ENCODE measurements at places on chromosomes 16 and 17. TPM values are rescaled to one million over a fixed set of nuclear protein-coding genes. Genes with fewer than 3 reads are reported as not detected.
A peak's percentile ranks its signal among the peaks of the same experiment; 100 is the strongest.

The SPATA32 gene
- total RNA-seq, result not detected

The KRT15 gene
- not detected for total RNA-seq

The ENPP7 gene
- not detected for total RNA-seq

The KRTAP16-1 gene
- not detected for total RNA-seq

The FOXN1 gene
- not detected for total RNA-seq

The SDR42E2 gene
- not detected for total RNA-seq

The KRT31 gene
- 1.2 TPM for total RNA-seq

The KRT39 gene
- total RNA-seq, result not detected

The RAMP2 gene
- 15.9 TPM for total RNA-seq

The TMEM220 gene
- total RNA-seq, result 1.2 TPM

The MMP28 gene
- total RNA-seq, result 9.4 TPM

The DYNC1LI2 gene
- total RNA-seq, result 183 TPM

The CLEC10A gene
- total RNA-seq, result not detected

The MARVELD3 gene
- total RNA-seq, result not detected

The TMEM132E gene
- 1.6 TPM for total RNA-seq

The ZFPM1 gene
- 1.2 TPM for total RNA-seq

The GRIN2A gene
- total RNA-seq, result 6.9 TPM

- no peak for DNase-seq
These were observed 224.9 kb downstream of the SEC14L1 start for GRCh38 chr17:77365584-77366186.

GRCh38 chr17:34663714-34664113, 84.3 kb downstream of the TMEM132E start:
- DNase-seq, result no peak

DNA sequence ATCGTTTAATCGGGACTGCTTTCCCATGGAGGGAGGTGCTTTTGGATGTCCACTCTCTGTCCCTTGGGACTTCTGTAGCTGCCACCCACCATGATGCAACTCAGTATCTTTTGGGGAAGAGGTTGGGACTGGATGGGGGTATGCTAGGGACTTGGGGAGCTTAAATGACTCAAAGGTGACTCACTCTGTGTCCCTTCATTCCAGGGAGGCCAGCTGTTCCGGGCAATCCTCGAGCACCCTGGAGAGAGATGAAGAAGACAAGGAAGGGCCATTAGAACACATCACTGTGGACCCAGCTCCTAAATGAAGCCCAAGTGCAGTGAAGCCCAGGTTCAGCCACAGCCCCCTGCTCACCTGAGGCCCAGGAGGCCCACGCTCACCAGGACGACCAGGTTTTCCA, 4.6 kb downstream of the COL1A1 start:
- DNase-seq, result no peak

GRCh38 chr17:66900126-66901010, 64.1 kb upstream of the CACNG4 start:
- peak; percentile 23 for DNase-seq

DNA sequence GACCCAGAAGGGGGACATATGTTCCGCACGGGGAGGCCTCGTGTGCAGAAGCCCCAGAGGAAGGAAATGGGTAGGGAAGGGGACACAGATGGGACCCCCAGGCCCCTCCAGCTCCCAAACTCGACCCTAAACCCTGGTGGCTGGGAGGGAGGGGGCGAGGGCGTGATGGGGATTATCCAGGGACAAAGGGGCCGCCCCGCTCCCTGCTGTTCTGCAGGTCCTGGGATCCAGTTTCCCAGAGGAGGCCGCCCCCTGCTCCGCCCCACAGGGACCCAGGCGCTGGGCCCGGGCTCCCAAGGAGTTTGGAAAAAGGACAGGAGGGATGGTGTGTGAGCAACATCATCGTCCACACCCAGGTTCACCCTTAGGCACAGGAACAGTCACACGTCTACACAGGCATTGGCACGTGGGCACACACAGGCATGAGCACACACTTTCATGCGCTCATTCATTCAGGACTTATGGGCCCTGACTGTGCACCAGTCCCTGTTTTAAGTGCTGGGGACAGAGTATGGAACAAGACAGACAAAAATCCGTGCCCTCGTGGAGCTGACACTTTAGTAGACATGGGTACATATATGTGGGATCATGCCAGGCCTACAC, 12.8 kb upstream of the FBXL19 start:
- DNase-seq, result no peak

DNA sequence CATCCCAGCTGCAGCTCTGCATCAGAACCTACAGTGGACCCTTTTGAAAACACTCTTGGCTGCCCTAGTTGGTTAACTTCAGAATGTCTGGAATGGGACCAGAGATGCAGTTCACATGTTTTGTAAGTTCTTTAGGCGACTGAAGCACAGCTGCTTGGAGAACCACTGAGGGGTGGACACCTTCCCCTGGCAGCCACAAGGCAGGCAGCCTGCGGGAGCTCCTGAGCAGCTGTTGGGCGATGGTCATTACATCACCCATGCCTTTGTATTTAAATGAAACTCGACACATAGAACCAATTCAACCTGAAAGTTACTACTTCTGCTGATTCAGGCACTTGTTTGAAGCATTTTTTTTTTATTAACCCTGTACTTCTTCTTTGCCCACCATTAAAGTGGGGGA, 151.5 kb downstream of the LGALS9B start:
- DNase-seq, result no peak

GRCh38 chr16:59249011-59249410, 514.9 kb upstream of the GOT2 start:
- DNase-seq, result no peak

GRCh38 chr17:8947201-8947600, 18.3 kb downstream of the PIK3R5 start:
- no peak for DNase-seq

GRCh38 chr17:1041746-1042145, 44.8 kb downstream of the TIMM22 start:
- no peak for DNase-seq

DNA sequence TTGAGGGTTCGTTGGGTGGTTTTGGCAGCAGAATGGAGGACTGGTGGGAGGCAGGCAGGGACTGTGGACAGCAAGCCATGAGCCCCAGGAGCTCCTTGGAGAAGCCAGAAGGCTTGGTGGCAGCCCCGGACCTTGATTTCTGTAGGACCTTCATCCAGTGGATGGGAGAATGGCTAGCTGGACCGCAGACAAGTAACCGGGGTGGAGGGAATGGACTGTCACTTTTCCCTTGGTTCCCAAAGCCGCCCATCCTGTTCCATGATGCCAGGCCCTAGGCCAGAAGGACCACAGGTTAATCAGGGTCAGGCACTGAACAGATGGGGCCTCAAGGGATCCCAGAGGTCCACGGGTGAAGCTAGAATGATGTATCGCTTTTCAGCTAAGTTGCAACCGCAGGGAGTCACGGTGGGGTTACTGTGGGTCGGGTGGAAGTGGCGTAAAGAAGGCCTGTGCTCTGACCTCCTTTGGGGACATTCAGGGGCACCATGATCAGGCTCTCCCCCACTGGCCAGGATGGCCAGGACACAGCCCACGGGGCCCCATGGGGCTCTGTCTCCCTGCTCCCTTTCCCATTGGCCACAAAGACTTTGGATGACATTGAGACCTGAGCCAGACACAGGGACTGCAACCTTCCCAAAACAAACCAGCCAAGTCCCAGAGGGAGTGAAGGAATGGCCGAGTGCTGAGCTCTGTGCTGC, 66.9 kb upstream of the MRTFB start:
- DNase-seq, result no peak

- DNase-seq, result no peak
These were observed 28.1 kb upstream of the CACNA1H start for GRCh38 chr16:1124795-1125194.

- DNase-seq, result no peak
These were observed 299.5 kb upstream of the PMFBP1 start for GRCh38 chr16:72471317-72471924.

DNA sequence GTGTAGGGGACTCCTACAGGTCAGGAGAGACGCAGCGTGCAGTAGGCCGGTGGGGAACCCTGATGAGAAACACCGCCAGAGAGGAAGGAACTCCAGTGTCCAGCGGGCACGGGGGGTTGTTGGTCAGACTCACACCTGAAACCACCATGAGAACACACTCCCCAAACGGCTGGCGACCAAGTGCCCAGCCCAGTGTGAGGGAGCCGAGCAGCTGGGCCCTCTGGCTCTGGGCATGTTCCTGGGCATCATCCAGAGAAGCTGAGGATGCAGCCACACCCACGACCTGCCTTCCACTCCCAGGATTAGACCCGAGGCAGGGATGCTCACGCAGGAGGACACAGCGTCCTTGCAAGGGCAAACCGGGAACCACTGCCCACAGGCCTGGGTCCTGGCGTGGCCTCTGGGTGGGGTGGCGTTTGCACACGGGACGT, 108.3 kb upstream of the ZNF750 start:
- no peak for DNase-seq

- no peak for DNase-seq
These were observed 2.6 kb downstream of the SPDYE4 start for GRCh38 chr17:8755590-8756255.

- DNase-seq, result no peak
These were observed 5.5 kb upstream of the SREBF1 start for GRCh38 chr17:17842111-17842876.

GRCh38 chr17:30557916-30558685, 80.9 kb downstream of the GOSR1 start:
- DNase-seq, result no peak

- DNase-seq, result no peak
These were observed 25.8 kb upstream of the GINS3 start for GRCh38 chr16:58366247-58367031.

DNA sequence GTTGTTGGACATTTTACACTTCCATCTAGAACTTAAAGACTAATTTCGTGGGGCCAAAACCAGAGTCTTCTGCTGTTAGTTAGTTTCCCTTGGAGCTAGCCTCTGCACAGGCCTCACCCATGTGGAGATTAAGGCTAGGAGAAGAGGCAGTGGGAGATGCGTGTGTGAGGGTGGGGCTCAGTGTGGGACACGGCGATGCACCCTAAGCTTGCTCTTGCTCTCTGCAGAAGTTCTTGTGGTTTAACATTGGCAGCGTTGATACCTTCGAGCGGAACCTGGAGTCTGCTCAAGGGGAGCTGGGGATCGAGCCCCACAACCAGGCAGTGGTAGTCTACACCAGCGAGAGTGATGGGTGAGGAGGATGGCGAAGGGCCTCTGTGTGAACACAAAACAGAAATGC, 34.0 kb downstream of the DBNDD1 start:
- no peak for DNase-seq

GRCh38 chr16:85838381-85838780, 38.9 kb downstream of the COX4I1 start:
- no peak for DNase-seq

DNA sequence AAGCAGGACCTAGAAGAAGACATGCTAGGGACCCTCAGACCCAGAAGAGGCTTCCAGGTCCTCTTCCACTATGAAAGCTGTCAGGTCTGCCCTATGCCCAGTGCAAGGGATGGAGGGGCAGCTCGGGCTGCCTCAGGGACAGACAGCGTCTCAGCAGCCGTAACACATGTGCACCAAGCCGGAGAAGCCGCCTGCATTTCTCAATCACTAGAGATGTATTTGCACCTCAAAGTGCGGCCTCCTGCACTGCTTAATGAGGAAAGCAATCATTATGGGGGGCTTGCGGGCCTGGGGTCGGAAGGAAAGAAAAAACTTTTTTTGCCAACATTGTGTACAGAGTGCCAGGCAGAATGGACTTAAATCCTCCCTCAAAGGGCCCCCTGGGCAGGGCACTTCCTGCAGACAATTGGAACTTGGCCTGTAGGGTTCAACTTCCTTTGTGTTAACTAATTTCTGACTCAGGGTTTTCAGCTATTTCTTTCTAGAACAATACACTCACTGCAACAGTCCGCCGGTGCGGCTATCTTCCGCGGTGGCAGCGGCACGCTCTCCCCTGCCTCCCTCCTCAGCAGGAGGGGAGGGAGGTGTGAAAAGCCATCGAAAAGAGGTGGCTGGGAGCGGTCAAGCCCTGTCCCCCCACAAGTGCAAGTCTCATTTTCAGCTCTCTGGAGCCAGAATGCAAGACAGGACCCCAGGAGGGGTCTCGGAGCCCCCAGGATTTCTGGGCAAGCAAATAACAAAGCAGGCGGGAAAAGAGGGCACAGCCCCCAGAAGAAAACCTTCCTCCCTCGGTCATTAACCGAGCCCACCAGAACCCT, 101.2 kb downstream of the ZNF423 start:
- peak; percentile 44 for DNase-seq

GRCh38 chr16:81608523-81609209, 164.1 kb downstream of the CMIP start:
- DNase-seq, result no peak

DNA sequence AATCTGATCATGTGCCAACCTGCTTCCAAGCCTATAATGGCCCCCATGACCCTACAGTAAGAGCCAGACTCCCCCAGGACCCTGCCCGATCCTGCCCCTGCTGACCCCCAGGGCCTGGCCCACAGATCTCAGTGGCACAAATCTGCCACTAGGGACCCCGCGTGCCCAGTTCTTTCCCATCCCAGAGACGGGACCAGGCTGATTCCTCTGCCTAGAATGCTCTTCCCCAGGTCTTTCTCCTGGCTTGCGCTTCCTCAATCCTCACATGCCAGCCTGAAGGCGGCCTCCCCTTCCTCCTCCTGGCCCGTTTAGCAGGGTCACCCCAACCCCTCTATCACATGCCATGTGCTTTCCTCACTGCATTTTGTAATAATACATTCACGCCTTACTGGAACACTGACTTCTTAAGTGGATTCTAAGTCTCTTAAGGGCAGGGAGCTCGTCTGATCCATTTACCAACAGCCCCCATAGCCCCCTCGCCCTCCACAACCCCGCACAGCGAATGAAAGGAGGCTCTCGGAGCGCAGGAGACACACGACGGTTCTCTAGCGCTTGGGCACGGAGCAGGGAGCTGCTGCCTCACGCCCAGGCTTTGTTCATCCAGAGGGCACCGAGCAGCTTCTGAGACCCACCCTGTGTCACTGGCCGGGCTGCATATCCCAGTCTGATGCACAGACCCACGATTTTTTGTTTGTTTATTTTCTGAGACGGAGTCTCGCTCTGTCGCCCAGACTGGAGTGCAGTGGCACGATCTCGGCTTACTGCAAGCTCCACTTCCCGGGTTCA, 1.2 kb downstream of the TRIM65 start:
- no peak for DNase-seq

DNA sequence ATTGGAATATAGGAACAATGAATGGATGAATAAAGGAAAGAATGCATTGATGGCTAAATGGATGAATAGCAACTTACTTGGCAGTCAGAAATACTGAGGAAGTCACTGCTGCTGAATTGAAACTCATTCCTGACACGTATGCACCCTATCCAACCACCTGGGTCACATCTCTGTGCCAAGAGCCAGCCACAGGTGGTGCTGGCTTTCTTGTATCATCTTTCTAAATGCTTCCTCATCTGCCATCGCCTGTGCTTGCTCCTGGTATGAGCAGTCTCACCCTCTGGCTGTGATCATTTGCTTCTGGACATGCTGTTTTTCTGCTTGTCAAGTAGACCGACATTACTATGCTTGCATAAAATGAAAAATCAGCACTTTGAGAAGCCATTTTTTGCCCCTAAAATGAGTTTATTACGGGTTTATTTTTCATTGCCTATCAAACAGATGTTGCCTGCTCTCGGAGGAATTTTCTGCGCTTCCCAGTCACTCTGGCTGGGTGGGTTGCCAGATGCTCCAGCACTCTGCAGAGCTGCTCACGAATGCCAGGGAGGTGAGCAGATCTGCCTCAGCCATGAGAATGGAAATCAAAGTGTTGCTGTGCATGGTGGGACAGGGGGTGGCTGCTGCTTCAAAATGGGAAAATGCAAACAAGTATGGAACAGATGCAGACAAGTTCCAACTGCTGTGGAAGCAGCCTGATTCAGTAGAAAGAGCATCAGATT, 1349.6 kb upstream of the CDH8 start:
- no peak for DNase-seq

- no peak for DNase-seq
These were observed 36.2 kb downstream of the ASPA start for GRCh38 chr17:3511852-3512504.

All from frontal cortex (tissue), 4 donors.